ENCODE measurements at places on chromosomes 6 and 20.
A peak's percentile ranks its signal among the peaks of the same experiment; 100 is the strongest.

- no peak for DNase-seq
These were observed 9.1 kb upstream of the MAP1LC3A start for GRCh38 chr20:34549291-34549928.

- no peak for DNase-seq
These were observed 18.1 kb downstream of the VNN1 start for GRCh38 chr6:132695773-132696172.

GRCh38 chr20:18705490-18705889 lies 108.1 kb upstream of the SCP2D1 start:
- peak; percentile 62 for DNase-seq

DNA sequence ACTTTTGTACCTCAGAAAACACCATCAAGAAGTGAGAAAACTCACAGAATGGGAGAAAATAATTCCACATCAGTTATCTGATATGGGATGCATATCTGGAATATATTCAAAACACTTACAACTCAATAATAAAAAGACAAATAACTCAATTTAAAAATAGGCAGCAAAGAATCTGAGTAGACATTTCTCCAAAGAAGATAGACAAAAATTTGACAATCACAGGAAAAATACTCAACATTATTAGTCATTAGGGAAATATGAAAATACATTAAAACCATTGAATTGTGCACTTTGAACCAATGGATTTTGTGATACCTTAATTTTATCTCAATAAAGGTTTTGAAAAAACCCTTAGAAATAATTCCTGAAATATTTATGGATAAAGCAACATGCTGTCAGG lies 36.9 kb upstream of the STMND1 start:
- DNase-seq = no peak

GRCh38 chr20:45098103-45098773 lies 2.7 kb downstream of the KCNS1 start:
- no peak for DNase-seq

DNA sequence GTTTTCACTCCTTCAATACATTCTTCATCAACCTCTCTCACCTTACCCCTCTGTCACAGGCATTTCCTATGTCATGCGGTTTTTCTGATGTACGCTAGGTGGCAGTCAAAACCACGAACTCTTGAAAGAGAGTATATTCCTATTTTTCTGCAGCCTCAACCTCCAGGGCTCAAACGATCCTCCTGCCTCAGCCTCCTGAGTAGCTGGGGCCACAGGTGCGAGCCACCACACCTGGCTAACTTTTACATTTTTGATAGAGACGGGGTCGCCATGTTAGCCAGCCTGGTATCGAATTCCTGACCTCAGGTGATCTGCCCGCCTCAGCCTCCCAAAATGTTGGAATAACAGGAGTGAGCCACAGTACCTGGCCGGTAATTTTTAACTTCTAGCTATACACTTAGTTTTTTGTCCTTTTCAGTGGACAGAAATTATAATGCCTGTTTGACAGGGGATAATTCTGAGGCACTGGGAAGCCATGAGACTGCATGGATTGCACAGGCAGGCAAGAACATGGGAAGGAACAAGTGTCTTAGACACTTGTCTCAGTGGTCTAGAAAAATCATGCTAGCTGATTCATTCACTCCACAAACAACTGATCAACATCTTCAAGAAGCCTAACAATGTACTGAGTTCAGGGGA lies 22.5 kb upstream of the HFE start:
- peak; percentile 69 for DNase-seq

DNA sequence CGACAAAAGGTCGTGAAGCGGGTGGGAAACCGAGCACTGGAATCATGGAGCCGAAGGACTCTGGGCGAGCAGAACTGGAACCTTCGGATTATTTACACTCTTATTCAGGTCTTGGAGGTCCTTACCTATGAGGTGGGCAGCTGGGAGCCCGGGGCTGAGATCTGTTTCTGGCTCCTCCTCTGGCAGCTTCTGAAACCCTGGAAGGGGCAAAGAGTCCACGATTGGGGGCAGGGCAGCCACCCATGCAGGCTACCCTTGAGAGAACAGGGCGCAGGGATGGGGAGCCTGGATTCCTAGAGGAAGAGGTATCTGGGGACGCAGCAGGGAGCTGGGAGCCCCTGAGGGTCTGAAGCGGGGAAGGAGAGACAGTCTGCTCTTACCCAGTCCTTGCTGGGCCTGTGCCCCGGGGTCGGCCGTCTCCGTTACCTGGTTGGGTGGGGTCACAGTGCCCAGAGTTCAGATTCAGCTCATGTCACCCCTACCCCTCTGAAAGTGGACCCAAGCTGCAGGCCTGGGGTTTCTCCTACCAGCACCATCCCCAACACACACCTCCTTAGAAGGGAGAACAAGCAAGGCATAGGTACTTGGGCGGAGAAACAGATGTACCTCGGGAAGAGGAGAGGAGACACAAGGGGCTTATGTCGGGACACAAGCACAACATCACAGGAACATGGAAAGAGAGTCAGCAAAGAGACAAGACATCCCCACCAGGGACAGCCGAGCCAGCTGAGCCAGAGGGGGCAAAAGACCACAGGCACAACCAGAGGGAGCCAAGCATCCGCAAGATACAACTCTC lies 592 bp downstream of the LTB start:
- no peak for DNase-seq

- DNase-seq = peak; percentile 11
These were observed 6.4 kb downstream of the RPS12 start for GRCh38 chr6:132820629-132821381.

DNA sequence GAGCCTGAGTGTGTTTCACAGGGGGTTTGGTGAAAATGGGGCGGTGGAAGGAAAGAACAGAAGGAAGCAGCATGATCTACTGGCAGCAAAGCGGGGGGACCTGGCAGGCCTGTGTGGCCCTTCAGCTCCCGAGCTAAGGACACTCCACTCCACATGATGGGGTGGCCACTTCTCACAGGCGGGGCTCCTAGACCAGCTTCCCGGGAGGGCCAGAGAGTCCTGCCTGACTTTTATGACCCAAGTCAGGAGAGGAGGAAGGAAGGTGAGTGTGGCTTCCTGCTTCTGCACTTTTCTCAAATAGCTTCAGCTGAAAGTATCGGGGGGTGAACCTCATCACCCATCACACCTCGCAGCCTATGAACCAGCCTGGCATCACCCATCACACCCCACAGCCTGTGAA lies 117.5 kb upstream of the AFDN start:
- DNase-seq = no peak

DNA sequence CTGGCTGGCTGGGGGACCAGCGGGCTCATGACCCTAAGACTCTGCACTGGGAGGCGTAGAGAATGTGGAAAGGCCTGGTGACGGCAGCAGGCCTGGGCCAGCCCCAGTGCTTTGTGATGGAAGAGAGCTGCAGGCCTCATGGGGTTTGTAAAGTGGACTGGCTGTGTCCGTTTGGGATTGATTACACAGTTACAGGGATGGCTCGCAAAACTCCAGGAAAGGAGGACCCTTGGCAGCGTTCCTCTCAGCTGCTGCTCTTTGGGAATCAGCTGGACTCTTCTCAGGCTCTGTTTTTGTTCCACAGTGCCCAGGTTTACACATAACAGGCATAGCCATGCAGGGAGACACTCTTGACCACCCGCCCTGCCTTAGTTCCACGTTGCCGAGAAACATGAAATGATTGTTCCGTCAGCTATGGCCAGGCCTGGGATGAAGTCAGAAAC lies 89.0 kb downstream of the SLX4IP start:
- DNase-seq = peak; percentile 77

DNA sequence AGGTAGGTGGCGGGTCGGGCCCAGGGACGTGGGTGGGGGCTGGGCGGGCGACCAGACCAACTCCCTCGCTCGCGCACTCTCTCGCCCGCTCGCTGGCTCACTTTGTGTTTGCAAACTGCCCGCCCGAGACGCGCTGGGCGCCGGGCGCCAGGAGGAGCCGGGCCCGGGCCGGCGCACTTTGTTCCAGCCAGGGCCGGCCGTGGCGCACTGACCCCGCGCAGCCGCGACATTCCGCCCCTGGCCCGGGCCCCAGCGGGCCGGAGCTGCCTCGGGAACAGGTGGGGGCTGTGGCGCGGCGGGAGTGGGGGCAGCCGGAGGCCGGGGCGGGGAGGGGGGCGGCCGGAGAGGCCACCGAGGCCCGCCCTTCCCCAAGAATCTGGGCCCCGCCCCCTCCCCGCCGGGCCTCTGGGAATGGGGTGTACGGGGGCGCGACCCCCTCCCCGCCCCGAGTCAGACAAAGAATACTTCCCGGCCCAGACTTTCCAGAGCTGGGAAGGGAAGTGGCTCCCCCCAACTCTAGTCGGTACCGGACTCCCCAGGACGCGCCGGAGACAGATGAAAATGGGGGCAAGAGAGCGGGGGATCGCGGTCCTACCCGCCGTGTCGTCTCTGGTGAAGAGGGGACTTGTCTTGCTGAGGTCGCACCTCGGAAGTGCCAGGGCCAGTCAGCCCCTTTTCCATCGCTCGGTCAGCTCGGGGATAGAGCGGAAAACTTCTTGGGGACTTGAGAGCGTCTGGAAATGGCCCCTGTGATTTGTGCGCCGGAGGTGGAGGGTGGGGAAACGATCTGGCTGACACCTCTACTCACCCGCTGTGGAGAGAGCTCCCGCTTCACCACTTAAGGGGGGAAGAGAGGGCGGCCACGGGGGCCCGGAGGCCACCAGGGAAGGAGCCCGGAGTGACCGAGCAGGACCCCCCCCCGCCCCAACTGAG lies 951 bp downstream of the FOXP4 start:
- peak; percentile 33 for DNase-seq

DNA sequence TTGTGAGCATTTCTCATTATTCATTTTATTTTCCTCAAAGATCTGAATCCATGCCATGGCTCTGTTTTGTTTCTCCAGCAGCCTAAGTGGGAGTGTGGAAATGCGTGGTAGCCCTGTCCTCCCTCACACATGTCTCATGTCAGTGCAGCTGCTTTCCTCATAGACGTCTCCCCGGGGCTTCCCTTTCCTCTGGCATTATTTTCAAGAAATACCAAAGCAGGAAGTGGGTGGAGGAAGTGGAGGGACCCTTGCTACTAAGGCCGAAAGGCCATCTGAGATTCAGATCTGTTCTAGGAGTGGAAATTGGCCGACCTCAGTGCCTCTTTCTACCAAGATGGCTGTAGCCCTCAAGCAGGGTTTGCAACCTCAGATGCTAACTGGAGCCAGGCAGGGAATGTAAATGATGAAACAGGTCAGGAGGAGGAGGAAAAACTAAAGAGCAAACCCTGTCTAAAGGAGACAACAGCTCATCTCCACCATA lies 420.9 kb upstream of the PLCB4 start:
- DNase-seq = peak; percentile 85

GRCh38 chr6:32196682-32197616 lies 4.5 kb upstream of the GPSM3 start:
- DNase-seq = peak; percentile 12

DNA sequence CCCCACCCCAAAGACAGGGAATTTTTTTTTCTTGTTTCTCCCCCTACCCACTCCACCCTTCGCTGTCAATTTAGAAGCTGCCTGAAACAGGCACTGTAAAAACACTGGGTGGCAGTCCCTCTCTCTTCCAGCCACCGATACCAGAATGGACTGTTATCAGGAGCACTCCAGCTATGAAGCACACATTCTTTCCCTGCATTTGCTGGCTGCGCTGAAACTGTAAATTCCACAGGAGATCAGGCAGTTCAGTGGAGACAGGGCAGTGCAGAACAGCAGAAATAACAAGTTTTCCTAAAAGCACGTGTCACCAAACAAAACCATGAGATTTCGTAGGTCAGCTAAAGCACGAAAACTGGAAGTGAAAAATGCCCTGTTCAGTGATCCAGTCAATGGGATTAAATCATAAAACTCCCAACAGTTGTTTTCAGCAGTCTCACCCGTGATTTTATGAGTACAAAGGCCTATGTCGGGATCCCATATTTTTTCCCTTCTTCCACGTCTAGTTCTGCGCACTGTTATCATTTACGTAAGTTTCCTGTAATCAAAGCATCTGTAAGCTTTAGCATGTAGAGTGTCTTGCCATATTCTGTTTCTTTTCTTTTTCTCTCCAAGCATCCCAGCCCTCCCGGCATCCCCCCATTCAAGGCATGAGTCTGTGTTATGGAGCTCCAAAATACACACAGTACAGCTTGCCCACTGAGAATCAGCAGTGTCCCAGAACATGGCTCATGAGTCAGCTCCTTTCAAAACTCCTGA lies 359.9 kb upstream of the EPHA7 start:
- peak; percentile 85 for DNase-seq

DNA sequence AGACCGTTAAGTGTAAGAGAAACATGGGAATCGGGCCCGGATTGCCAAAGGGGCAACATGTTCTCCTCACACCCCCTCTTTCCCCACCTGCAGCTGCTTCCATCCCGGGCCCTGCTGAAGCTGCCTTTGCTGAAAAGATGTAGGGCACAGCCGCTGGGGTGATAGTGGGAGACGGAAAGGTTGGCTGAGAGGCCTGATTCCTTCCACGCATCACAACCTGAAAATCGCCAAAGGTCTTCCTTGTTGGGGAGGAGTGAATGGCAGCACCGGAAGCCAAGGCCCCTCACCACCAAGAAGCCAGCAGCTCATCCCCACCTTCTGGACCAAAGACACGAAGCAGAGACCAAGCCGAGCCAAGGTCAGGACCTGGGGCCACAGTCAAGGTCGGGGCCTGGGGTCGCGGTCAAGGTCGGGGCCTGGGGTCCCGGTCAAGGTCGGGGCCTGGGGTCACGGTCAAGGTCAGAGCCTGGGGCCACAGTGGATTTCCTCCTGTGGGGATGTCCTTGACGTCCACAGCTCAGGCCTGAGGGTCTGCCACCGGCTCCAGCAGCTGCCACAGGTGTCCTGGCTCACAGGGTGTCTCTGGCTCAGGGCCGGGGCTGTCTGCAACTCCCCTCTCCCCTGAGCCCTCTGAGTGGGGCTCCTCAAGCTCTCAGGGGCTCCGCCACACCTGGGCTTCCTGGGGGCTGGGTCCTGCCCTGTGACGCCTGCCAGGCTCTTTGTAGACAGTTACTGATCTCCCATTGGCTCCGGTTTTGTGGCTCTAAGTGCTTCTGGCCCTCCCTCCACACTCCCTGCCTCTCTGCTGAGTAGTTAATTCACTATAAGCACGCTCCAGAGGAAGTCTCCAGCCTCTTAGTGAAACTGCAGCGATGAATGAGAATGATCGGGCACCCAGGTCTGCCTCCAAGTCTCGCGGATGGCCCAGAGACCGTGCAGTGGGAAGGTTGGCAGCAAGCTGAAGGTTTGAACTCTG lies 5.5 kb upstream of the CHRNA4 start:
- DNase-seq = no peak

DNA sequence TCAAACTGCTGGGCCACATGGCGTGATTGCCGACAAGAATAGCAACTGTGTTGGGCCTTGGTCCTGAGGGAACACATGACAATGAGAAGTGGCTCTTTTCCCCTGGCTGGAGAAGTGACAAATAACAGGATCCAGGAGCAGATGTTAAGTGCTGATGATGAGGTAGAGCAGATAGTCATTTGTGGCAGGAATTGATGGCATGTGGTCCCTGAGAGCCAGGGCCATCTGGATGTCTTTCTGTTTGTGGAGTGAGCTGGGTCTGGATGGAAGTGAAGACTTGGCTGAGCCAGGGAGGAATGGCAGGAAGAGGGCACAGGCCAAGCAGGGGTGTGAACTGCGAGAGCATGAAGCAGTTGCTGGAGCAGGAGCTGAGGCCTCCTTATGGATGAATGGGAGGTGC lies 67.8 kb downstream of the SCAND1 start:
- no peak for DNase-seq

GRCh38 chr20:6311841-6312655 lies 189.2 kb upstream of the FERMT1 start:
- DNase-seq = no peak
